ENCODE measurements at places on chromosomes 1 and 21. TPM values are rescaled to one million over a fixed set of nuclear protein-coding genes. Genes with fewer than 3 reads are reported as not detected.

GRCh38 chr1:168161459-168161858, 17.3 kb upstream of the TIPRL start:
- no peak for DNase-seq

The HYI gene
- 28.7 TPM for total RNA-seq

The PROX1 gene
- total RNA-seq: under 0.01 TPM

DNA sequence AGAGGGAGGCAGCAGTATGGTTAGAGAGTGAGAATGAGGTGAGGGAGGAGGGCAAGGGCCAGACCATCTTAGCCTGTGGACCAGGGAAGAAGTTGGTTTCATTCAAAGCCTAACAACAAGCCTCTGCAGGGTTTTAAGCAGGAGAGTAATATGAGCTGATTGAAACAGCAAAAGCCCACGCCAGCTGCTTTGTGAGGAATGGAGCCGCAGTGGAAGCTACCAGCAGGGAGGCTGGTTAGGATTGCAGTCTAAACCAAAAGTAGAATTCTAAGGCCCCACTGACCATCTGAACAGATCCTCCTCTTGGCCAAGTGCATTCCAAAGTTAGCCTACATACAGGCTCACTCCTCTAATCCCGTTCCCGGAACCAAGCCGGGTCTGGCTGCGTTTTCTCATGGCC, 44.8 kb downstream of the OLFML3 start:
- no peak for DNase-seq

The C1orf105 gene
- total RNA-seq: not detected

DNA sequence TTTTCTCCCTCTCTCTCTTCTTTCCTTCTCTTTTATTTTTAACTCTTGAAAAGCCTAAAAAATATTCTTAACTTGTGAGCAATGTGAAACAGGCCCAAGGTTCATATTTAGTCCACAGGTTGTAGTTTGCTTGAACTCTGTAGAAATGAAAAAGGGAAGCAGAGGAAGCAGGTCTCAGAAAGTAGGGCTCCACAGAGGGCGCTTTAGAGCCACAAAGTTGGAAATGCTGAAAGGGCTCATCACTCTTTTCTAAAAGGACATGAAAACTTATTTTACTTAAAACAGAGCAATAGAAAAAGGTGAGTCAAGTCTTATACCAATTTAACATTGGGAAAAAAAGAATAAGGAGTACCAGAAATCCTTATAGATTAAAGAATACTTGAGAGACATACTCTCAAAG, 247.0 kb downstream of the USP25 start:
- no peak for DNase-seq

Data from bronchial epithelial cell (primary cell).